ENCODE measurements at places on chromosomes 13 and 19.

- DNase-seq: no peak
Measured at GRCh38 chr13:109745702-109746101, 40.7 kb downstream of the IRS2 start.

- no peak for DNase-seq
Measured at GRCh38 chr13:51240958-51241357, 18.8 kb downstream of the FAM124A start.

DNA sequence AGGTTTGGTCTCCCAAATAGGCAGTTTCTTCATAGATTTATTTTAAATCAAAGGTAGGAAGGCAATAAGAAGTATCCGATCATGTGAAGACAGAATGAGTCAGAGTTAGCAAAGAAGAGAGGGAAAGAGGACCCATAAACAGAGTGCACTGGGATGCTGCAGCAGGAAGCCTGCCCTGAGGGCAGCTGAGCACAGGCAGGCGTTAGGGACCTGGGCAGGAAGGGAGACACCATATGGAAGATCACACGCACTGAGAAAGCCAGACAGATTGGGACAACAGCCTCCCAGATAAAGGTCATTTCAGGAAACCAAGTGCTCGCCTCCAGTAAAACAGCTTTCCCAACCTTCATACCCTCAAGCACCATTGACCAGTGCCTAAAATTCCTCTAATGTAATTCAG is 598.0 kb downstream of the EFNB2 start:
- no peak for DNase-seq

DNA sequence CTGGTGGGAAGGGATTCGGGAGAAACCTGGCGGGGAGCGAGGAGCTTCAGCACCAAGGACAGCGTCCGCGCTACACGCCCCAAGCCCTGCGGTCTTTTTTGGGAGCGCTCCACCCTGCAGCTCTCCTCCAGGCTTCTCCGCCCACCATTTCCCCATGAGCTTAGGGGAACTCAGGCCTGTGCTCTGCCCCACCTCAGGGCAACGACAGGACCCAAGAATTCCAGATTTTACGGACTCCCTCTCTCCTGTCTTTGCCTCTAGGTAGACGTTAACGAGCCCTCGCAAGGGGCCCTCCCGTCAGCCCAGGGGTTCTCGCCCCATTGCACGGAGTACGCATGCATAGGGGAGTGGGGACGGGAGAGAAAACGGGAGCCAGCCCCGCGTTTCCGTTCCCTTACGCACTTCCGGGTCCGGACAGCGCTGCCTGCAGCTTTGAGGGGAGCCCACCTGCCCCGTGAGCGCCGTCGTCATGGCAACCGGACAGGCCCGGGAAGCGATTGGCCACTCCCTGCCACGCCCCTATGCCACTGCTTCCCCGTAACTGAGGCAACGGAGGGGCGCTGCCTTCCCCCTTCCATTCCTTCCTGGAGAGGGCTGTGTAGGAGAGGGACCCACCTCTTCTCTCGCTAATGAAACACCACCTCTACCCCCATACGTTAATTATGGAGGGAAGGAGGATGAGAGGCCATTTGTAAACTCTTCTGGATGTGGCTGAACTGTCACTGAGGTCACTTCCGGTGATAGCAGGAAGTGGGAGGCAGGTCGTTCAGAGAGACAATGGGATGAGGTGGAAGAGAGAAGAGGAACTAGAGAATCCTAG is 20.8 kb downstream of the NOVA2 start:
- DNase-seq: no peak

GRCh38 chr13:113939944-113940297 is 34.0 kb downstream of the C13orf46 start:
- DNase-seq: no peak

- DNase-seq: no peak
Measured at GRCh38 chr13:97339019-97339987, 94.7 kb upstream of the RAP2A start.

All from stimulated activated CD4-positive, alpha-beta T cell treated with anti-CD3 and anti-CD28 coated beads, TNF-alpha, amount 100 ng/mL, for 24 hours (primary cell).